ENCODE measurements at places on chromosomes 1 and 21.

- no peak for DNase-seq
Observed at GRCh38 chr1:2459757-2460156, 16.3 kb upstream of the PLCH2 start.

GRCh38 chr1:230735447-230735846 is 11.7 kb upstream of the CAPN9 start:
- no peak for DNase-seq

GRCh38 chr1:241888232-241888631 is 40.2 kb downstream of the EXO1 start:
- DNase-seq, result no peak

GRCh38 chr1:220121791-220122530 is 28.0 kb downstream of the IARS2 start:
- no peak for DNase-seq

- DNase-seq, result no peak
Observed at GRCh38 chr1:8382051-8382505, 64.2 kb downstream of the SLC45A1 start.

DNA sequence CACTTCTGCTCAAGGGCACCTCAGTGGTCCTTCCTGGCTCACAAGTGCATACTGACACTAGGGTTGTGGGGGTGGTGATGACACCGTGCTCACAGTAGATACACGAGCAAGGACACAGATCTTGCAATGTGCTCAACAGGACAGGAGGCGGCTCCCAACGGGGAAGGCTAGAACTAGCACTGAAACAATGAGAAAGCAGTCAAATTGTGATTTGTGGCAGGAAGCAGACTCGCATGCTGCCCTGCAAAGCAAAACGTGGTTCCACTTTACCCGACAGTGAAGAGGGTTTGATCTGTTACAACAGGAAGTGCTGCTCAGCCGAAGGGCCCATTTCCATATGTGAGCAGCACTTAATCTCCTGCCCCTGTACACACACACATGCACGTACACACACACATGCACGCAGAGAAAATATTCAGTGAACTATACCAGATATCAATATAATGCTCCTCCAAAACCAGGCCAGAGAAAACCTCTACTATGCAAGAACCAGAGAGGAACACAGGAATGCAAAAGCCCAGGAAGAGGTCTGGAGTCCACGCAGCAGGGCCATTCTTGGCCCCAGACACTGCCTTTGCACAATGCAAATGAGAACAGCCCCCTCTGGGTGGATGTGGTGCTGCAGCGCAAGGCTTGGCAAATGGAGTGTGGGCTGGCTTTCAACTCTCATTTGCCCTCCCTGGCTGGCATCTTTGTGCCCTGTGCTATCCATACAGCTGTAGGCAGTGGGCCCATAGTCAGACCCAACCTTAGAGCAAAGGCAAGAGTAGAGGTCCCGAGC is 47.1 kb downstream of the KANK4 start:
- DNase-seq, result peak; percentile 67

DNA sequence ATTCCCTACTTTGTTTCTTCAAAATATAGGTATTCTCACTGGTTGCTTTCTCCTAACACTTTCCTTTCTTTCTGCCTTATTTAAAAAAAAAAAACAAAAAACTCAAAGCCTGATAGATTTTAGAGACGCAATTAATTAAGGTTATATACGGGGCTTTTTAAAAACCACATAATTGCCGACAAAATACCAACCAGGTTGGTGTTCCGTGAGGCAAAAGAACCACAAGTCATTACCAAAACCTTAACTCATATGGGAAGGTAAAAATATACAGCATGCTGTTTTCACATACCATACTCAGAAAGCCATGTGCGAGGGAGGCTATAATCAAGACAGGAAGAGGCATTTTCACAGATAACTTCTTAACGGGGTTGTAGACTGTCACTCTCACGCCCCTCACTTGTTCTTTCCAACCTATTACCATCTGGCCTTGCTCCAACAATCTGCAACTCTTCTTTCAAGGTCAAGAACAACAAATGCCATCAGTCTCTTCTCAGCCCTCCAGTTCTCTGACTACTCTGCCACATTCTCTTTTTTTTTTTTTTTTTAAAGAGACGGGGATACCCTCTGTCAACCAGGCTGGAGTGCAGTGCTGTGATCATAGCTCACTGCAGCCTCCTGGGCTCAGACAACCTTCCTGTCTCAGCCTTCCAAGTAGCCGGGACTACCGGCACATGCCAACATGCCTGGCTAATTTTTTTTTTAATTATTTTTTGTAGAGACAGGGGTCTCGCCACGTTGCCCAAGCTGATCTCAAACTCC is 102.6 kb downstream of the APP start:
- DNase-seq, result no peak

DNA sequence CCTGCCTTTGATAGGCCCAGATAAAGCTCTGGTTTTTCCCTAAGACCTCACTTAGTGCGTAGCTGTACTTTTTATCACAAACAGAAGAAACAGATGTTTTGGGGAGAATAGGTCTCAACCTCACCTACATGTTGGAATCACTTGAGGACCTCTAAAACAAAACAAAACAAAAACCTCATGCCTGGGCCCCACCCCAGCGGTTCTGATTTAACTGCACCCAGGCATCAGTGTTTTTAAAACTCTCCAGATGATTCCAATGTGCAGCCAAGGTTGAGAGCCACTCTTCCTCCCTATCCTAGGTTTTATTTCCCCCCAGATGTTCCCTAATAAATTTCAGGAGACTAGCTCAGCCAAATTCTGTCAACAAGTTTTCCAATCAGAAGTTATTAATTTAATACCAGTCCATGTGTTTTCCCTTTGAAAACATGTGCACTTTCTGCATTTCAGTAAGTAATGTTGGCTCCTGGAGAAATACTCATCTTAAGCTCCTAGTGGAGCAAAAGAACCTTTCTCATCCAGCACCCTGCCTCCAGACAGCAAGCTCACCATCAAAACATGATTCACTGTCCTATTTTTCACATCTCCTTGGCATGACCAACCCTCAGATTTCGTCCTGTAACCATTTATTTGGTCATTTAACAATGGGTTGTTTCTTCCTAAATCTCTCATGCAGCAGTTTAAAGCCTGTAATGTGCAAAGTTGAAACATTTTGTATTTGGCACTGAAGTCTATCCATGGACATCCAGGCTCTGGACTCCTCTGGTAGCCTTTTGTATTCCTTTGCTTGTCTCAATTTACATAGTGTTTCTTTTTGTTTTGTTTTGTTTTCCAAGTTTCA is 27.5 kb downstream of the LRRC8C start:
- no peak for DNase-seq

GRCh38 chr1:7151978-7152377 is 366.7 kb downstream of the CAMTA1 start:
- DNase-seq, result no peak

GRCh38 chr1:167548059-167548932 is 5.3 kb downstream of the CREG1 start:
- no peak for DNase-seq

GRCh38 chr1:30536530-30536929 is 186.9 kb downstream of the MATN1 start:
- DNase-seq, result peak; percentile 14

DNA sequence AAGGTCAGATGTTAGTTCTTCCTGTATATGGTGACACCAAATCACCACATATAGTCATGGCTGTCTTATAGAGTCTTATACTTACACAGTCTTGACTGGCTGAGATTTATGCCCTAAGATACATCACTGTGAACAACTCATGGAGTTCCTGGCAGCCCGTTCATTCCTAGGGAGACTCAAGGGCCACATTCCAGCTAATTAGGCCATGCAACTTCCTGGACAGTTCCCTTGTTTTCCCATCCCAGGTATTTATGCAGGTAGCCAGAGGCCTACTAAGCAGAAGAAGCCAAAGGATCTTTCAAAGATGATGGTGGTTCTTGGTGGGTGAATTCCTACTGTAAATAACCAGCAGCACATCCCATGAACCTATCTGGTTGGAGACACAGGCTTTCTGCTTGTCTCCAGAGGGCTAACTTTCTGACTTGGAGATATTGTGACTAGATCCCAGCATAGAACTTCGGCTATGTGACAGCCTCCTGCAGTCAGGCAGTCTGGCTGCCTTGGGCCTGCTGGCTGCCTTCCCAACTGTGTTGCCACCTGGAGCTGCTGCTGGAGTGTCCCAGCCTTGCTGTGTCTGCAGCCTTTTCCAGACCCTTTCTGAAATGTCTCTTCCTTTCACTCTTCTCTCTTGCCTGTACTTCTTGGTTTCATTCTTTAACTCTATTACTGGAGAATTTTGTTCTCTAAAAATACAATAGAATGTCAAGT is 283.8 kb downstream of the CACNA1E start:
- DNase-seq, result no peak

DNA sequence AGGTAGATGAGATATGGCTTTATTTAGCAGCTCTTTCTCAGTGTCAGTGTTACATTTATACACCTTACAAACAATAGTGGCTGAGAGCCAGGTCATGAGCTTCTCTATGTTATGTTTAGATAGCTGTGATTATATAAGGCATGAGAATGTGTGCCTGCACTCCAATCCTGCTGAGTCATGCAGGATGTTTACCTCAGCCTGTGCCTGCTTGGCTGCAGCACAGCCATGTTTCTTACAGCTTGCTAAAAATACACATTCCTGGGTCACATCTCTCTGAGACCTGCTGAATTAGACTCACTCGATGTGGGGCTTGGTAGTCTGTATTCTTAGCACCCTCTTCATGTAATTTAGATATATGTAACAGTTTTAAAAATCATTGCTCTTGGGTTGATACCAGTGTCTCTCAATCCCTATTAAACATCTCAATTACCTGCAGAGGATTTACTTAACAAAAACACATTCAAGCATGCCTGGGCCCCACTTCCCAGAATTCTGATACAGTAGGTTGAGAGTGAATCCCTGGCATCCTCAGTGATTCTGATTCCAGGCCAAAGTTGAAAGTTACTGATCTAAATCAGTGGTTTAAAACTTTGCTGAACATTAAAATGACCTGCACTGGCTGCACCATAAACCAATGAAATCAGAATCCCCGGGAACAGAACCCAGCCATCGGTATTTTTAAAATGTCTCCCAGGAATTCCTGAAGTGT is 107.5 kb downstream of the GDAP2 start:
- DNase-seq, result no peak

- peak; percentile 80 for DNase-seq
Observed at GRCh38 chr21:45542242-45542666, at the start of gene SLC19A1. Gene SLC19A1, minus strand, starts transcription at chr21:45542440. Its CDS starts 4,481 bp downstream, at chr21:45537959.

DNA sequence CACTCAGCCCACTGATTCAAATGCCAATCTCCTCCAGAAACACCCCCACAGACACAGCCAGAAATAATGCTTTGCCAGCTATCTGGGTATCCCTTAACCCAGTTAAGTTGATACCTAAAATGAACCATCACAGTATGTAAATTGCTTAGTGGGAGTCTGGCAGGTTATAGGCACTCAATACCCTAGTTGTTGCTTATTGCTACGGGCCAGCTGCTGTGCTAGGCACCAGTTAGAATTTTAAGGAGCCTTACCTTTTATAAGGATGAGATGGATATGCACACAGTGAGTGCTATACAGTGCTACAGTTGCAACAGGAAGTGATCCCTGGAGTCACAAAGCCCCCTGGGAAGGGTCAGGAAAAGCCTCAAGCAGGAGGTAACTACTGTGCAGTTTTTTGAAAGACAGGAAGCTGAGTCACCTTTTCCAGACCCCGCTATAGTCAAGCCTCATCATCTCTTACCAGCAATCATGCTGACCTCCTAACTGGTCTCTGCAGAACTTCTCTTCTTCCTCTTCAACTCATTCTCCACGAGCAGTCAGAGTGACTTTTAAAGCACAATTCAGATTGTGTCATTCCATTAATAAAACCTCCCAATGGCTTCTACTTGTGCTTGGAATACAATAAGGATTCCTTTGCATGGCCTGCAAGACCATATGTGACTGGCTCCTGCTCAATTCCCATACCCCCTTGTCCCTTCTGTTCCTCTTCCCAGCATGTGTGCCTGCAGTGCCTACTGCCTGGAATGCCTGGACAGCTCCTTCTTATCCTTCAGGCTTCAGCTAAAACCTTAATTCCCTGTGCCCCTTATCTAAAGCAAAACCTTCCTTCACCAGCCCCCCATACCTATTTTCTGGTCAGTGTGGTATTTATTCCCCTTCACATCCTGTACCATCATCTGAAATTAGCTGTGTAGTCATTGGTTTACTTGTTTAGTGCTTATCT is 10.4 kb upstream of the TLR5 start:
- no peak for DNase-seq

DNA sequence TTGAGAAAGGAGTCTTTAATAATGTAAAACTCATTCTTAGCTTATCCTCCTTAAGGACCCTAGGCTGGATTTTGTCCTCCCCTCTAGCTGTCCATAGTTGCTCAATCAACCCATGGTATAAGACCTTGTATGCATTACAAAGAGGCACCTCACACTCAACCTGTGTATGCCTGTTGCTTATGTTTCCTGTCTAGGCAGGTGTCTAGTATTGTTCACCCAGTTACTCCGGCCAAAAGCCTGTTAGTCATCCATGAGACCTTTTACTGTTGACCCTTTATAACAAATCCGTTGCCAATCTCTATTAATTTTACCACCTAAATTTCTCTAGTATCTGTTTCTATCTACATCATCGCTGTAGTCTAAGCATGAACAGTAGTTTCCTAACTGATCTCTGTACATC is 3.7 kb downstream of the LYPLAL1 start:
- DNase-seq, result no peak

DNA sequence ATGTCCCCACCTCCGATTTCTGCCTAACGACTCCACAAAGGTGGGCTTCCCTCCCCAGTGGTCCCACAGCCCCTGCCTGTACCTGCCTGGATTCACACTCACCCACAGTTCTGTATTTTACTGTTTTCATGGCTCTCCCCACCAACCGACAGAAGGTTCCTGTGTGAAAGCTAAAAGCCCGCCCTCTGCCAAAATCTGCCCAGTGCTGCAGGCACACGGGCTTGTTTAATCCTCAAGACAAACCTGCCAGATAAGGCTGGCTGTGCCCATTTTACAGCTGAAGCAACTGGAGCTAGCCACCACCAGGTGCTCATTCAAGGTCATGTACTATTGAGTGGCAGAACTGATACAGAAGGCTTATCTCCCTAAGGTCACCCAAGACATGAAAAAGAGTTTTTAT is 114.5 kb downstream of the HIVEP3 start:
- peak; percentile 66 for DNase-seq

DNA sequence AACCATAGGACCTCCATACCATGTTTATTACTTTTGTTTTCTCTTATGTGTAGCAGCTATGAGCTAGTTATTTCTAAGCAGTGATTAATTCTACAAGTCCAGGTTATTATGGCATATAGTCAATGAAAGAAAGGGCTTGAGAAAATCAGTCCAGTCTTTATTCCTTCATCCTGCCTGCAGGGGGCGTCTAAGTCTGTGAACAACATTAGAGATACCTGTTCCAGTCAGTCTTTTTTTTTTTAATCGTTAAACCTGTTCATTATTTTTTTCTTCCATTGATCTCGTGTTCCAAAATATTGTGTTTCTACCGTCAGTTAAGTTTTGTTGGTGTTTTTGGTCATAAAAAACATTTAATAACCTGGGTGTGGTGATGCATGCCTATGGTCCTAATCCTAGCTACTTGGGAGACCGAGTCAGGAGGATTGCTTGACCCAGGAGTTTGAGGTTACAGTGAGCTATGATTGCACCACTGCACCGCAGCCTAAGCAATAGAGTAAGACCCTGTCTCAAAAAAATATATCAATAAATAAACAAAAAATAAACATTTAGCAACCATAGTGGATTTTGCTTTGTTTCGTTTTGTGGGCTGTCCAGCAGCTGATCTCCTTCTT is 29.4 kb upstream of the CD2 start:
- DNase-seq, result peak; percentile 81

Measured in activated CD4-positive, alpha-beta memory T cell treated with anti-CD3 and anti-CD28 coated beads, Interleukin-2, amount 10 ng/mL, durations not matched to agents 7 days and 5 days (primary cell).